ENCODE measurements at places on chromosomes 2 and 18.

DNA sequence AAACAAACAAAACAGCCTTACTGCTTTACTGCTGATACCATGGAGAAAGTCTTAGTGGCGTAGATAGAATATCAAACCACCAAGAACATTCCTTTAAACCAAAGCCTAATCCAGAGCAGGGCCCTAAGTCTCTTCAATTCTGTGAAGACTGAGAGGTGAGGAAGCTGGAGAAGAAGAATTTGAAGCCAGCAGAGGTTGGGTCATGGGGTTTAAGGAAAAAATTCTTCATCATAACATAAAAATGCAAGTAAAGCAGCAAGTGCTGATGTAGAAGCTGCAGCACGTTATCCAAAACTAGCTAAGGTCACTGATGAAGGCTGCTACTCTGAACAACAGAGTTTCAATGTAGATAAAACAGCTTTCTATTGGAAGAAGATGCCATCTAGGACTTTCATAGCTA, 77.1 kb downstream of the MTA3 start:
- no peak for DNase-seq

DNA sequence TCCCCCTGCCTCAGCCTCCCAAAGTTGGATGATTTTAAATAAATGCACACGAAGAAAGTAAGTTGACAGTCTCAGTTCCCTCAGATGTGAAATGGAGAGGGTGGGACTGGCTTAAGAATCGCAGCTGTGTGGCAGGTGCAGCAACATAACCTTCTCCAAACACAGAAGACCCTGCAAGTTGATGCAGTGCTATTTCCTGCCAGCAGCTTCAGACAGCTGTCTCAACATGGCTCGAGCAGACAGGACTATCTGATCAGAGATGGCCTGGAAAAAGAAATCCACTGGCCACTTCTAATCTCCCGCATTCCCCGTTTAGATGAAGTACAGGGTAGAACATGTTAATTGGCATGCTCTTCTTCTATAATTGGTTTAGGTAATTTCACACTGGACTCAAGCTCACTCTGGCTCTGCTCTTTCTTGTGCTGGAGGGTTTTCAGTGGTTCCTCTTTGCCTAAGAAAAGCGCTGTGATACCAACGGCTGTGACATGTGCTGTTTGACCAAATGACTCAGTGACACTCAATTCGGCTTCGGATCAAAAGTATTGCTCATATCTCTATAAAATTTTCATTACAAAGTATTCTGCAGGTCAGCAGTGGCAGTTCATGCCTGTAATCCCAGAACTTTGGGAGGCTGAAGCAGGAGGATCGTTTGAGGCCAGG, 40.2 kb downstream of the MYOM1 start:
- DNase-seq = no peak

DNA sequence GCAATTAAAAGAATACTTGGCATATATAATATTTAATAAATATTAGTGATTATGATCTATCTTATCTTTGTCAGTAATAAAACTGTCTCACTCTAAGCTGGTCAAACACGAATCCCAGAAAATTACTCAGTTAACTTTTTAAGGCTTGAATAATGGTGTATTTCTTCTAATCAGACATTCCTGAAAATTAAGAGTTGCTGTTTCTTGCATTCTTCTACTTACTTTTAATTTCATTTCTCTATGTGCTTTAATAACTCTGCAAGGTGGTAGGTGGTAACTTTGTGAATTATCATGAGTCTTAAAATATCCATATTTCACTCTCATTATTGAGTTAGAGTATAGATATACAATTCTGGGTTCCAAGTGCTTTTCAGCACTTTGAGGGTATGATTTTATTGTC, 3.1 kb upstream of the SERPINB10 start:
- no peak for DNase-seq

DNA sequence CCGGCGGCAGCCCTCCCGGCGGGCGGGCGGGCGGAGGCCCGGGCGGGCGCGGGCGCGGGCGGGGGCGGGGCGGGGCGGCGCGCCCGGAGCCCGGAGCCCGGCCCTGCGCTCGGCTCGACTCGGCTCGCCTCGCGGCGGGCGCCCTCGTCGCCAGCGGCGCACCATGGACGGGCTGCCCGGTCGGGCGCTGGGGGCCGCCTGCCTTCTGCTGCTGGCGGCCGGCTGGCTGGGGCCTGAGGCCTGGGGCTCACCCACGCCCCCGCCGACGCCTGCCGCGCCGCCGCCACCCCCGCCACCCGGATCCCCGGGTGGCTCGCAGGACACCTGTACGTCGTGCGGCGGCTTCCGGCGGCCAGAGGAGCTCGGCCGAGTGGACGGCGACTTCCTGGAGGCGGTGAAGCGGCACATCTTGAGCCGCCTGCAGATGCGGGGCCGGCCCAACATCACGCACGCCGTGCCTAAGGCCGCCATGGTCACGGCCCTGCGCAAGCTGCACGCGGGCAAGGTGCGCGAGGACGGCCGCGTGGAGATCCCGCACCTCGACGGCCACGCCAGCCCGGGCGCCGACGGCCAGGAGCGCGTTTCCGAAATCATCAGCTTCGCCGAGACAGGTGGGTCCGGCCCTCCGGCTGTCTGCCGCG, at the start of gene INHBB:
INHBB (plus strand) TSS at position 111 of the 641 bp plus-strand sequence; CDS start at position 164, 53 bp downstream.
- DNase-seq = no peak

DNA sequence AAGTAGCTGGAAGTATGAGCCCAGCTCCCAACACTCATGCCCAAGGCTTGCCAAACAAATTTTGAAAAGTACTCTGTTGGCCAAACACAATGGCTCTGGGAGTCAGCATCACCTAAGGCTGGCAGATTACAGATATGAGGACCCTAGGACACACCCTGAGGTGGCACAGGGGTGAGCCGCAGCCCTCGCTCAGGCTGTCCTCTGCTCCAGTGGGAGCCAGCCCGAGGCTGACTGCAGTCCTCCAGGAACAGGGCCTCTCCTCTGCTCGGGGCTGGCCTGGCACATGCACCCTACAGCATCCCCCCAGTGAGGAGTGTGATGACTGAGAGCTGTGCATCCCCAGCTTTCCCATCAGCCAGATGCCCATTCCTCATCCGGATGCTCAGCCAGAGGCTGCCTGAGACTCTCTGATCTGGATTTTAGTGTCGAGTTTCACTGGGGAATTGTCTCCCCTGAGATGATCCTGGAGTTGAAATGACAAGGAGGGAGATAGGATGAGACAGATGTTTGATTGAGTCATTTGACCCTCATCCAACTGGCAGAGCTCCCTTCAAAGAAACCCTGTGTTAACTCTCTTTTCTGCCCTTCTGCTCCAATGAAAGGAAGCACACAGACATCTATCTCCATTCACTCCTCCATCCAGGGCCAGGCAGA, 269.3 kb upstream of the NCKAP5 start:
- DNase-seq = no peak

DNA sequence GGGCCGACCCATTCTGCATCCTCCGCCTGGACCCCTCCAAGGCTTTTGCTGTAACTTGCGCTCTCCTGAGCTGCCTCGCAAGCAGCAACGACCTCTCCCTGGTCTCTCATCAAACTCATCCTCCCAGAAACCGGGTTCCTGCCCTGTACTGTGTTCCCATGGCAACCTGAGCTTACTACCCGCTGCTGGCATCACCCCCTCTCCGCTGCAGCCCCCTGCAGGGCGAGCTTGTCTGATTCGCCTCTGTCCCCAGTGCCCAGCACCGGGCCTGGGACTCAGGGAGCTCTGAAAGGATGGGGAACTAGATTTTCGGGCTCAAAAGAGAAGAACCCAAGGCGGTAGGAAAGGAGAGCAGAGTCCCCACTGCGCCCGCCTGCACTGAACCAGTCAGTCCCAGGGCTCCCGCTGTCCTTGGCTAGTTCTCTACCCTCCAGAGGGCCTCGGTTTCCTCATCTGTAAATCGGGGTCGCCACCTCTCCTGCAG, 463 bp downstream of the HS1BP3 start:
- no peak for DNase-seq

DNA sequence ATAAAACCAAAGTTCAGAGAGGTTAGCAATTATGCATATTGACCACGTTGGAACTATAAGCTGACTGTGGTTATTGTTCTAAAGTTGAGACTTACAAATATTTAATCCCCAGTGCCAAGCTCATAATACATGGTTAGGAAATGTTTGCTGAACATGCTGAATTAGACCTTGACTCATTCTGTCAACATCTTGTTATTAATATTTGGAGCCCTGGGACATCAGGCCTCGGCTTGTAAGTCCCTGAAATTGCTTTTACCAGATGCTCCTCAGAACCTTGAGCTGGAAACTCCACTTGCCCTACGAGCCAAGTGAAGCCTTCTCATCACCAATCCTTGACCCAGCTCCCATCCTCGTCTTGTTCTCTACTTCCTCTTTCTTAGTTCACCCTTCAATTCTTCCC, 21.2 kb downstream of the DYNAP start:
- no peak for DNase-seq

DNA sequence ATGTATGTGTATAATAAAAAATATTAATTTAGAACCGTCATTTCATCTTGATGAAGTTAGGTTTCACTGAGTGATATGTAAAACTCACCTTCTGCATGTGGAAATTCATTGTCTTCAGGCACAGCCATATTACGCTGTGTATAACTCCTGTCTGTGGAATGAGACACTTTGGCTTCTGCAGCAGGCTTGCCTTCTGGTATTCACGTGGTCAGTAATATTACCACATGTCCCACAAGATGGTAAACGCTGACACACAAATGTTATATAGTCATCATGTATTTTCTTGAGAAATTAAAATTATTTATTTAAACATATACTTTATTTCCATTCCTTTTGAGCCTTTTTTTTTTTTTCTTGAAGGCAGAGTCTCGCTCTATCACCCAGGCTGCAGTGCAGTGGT, 25.1 kb upstream of the AAK1 start:
- DNase-seq = no peak

DNA sequence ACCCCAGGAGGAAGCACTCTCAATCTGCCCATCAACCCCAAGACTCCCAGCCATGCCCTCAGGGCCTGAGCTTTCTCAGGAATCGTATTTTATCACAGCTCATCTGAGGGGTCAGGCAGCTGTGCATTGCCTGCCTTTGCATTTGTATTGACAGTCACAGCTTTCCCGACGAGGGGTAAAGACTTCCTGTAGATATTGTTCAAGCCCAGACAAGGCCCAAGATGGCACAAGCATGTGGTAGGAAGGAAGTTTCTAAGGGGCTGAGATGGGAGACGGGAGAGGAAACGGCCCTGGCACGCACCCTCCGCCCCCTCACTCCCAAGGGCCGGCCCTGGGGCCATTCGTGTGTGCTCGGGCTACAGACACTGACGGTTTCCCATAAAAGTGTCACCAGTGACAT, 34.2 kb upstream of the PRLH start:
- no peak for DNase-seq

- DNase-seq = no peak
Measured at GRCh38 chr2:130728007-130728454, 839 bp upstream of the GPR148 start.

DNA sequence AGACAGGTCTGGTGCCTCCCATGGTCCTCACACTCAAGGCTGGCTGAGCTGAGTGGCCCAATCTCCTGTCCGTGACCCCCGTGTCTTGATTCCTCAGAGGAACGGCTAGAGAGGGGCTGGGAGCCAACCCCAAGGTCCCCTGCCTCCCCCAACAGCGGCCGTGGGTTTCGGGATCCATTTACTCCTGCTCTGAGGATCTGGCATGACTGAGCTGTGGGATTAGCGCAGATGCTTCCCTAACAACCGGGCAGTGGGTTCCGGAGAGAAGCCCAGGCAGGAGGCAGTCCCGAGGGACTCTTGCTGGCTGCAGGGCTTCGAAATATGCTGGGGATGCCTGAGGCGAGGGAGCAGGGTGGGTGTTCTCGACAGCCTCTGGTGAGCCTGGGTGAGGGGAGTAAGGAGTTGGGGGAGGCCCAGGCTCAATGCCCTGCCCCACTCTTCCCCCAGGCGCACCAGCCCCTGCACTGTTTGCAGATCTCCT, 18.9 kb downstream of the GPR35 start:
- DNase-seq = no peak

DNA sequence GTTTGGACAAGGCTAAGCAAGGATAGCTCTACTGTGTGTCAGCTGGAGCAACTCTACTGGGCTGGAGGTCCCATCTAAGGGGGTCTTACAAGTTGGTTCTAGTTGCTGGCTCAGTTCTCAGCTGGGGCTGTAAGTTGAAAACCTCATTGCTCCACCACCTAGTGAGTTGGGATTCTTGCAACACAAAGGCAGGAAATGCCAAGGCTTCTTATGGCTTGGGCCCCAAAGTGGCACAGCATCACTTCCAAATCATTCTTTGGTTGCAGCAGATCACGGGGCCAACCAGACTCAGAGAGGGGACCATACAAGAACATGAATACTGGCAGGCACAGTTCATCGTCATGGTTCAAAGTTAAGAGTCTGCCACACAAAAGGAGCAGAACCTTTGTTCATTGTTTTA, 332.7 kb downstream of the LRRTM1 start:
- no peak for DNase-seq

- no peak for DNase-seq
Measured at GRCh38 chr18:69795791-69796190, 151.9 kb downstream of the CD226 start.

DNA sequence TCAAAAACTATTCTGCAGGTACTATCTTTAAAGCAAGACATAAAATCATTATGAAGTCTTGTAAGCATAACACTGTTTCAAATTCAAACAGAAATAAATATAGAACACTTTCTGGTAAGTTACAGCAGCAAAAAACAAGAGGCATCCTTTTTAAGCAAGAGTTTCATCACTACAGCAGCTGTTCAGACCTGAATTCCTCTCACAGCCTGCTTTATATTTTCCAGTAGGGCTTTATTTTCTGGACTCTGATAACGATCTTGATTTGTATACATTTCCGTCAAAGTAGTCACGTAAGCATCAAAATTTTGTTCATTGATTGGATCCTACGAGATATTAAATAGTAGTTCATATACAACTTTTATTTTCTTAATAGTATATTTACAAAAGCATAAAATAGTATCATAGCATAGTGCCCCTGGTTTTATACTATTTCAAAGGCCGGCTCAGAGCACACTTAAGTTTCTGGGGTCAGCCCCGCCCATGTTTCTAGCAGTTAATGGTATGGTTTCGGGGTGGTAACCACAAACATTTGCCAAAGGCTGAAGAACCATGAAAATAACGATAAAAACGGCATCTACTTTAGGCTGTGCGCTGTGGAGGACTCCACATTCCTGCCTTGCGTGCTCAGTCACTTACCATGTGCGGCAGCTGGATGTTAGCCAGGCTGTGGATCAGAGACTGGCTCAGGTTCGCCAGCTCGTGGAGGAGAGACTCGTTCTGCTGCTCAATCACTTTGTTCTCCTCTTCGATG, 47.5 kb upstream of the PXDN start:
- no peak for DNase-seq

GRCh38 chr2:102796337-102796736, 34.5 kb downstream of the TMEM182 start:
- no peak for DNase-seq

DNA sequence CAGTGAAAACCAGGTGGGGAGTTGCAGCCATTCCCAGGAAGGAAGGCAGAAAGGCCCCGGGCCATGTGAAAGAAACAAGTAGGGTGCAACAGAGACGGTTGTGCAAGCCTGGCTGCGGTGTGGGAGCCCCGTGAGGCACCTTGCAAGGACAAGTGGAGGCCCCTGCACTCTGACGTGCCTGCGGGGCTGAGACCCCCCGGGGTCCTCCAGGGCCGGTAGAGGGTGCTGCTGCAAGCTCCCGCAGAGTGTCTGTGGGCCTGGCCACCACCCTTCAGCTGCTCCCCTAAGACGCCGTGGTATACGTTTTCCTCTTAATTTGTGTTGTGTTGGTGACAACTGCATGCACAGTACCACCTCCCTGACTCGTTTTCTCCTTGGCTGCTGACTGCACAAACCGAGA, 27.4 kb upstream of the MC5R start:
- no peak for DNase-seq

GRCh38 chr2:58950795-58951462, 709.8 kb upstream of the FANCL start:
- no peak for DNase-seq

All from activated T-helper 1 cell treated with anti-CD3 and anti-CD28 coated beads, Interleukin-2, amount 50 U/mL, for 16 hours (primary cell).